CD4-positive, alpha-beta T cell treated with Interleukin-4 for 1 hour (primary cell): ENCODE measurements at places on chromosomes 11 and 22.
A peak's percentile ranks its signal among the peaks of the same experiment; 100 is the strongest.

- DNase-seq, result no peak
Observed at GRCh38 chr22:47000256-47000655, 237.8 kb downstream of the TBC1D22A start.

GRCh38 chr22:40641269-40641668 lies 4.8 kb upstream of the MRTFA start:
- DNase-seq, result no peak

DNA sequence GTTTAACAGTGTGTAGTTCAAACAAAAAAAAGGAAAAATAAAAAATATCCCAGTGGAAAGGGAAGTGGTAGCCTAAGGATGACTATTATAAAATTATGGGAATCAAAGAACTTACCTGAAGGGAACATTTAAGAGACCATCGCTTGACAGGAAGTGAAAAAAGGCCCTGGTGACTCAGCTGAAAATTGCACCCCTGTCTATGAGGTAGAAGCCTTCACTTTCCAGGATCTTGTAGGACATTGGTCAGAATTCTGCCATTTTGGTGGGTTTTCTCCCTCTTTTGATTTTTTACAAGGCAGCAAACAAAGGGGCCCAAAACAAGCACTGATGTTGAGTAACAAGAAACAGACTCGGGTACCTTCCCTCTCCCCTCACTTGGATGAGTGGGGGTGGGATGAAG lies 15.6 kb downstream of the DDX17 start:
- no peak for DNase-seq

GRCh38 chr11:68689737-68690625 lies 5.6 kb downstream of the GAL start:
- no peak for DNase-seq

- no peak for DNase-seq
Observed at GRCh38 chr11:19574916-19575315, 137.7 kb upstream of the NAV2 start.

DNA sequence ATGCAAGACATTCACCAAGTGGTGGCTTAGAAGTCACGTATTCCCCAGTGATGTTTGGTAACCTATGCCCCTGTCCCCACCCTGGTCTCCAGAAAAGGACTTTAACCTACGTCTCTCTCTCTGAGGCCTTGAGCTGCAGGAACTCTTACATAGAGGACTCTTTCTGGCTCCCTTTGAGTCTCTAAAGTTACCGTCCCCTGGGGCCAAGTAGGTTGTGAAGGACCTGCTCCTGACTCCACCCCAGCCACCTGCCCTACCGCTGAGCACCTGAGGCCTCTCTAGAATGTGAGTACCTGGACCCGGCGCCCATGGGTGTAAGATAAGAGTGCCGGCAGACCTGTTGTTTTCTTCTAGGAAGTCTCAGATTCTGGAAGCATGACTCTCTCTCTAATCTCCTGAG lies 95.4 kb downstream of the TIMP3 start:
- DNase-seq, result no peak

DNA sequence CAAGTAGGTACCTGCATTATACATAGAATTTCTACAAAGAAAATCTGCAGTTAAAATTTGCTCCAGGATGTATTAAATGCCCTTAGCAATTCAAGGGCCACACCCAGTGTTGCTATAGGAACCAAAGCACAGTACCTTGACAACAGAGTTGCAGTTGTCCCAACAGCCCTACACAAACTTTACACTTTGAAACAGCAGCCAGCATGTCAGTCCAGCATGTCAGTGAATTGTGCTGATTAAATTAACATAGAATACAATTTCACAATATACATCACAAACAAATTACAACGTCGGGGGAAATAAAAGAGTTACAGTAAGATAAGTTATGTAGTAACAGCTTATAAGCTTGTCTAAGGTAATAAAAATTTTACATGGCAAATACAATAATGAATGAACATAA lies 389.2 kb downstream of the SOX6 start:
- DNase-seq, result no peak

DNA sequence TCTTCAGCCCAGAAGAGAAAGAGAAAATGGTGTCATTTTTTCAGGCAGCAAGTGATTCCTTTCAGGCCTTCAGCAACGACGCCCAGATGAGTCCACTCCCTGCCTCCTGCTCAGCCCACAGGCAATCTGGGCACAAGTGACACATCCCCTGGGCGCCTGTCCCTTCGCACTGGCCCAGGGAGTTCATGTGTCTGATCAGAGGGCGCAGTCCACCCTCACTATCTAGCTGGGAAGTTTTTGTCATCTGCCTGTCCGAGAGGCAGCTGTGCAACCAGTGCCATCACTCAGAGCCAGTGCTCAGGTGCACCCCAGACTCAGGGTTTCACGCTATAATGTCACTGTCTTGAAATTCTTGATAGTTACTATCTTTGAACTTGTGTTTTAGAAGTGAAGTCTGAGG lies 1.4 kb upstream of the KCNQ1OT1 start:
- DNase-seq, result no peak

- DNase-seq, result no peak
Observed at GRCh38 chr11:43360361-43361032, 1.8 kb downstream of the TTC17 start.

DNA sequence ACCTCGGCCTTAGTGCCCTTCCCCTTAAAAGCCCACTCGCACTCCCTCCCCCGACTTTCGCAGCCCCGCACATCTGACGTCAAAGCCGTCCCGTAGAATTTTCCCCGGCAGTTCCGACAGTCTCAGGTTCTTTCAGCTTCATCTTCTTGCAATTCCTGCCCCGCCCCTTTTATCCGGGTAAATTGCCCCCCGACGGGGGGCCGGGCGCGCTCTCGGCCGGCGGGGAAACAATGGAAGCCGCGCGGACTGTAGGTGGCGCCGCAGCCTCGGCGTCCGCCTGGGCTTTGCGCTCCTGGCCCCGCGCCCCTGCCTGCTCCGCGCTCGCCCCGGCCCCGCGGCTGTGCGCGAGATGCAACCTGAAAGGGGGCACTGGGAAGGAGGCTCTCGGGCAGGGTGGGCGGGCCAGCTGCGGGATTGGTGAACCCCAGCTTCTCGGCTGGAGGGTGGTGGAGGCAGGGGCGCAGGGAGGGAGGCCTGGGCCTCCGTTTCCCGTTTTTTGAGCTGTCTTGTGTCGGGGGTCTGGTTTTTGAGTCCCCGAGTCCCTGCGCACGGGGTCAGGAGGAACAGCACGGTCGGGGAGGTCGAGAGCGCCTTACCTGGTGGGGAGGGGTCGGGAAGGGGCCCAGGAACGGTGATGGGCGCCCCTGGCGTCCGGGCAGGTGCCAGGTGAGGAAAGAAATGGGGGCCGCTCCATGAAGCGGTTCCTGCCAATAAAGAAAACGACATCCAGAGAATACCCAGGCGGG lies 859 bp upstream of the FGF19 start:
- no peak for DNase-seq

GRCh38 chr11:14065141-14065540 lies 102.6 kb downstream of the SPON1 start:
- no peak for DNase-seq

DNA sequence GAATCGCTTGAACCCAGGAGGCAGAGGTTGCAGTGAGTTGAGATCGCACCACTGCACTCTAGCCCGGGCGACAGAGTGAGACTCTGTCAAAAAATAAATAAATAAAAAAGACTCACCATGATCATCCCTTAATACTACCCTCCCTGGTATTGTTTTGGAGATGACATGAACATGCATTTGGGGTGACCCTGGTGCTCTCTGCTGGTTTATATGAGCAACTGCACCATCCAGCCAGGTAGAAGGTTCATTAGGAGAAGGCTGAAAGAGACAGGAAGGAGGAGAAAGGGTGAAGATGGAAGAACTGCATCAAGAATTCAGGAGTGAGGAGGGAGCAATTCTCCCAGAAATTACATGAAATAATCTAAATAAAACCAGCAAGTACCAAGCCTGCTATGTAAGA lies 37.8 kb downstream of the SLC5A1 start:
- DNase-seq, result peak; percentile 36

DNA sequence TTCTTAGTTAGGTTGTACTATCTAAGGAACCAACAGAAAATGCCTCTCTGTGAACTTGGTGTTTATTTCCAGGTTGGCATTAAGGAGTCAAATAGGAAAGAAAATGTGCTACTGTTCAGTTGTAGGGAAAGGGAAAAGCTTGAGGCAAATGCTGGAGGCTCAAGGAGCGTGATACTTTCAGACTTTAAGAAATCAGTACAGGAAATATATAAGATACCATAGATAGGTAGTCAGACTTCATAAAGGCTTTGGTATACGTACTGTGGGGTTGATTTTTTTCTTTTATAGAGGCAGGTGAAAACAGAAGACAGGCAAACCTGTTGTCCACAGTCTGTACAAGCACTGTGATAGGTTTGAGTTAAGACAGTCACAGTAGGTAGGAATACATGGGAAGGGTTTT lies 30.8 kb downstream of the EP300 start:
- no peak for DNase-seq

DNA sequence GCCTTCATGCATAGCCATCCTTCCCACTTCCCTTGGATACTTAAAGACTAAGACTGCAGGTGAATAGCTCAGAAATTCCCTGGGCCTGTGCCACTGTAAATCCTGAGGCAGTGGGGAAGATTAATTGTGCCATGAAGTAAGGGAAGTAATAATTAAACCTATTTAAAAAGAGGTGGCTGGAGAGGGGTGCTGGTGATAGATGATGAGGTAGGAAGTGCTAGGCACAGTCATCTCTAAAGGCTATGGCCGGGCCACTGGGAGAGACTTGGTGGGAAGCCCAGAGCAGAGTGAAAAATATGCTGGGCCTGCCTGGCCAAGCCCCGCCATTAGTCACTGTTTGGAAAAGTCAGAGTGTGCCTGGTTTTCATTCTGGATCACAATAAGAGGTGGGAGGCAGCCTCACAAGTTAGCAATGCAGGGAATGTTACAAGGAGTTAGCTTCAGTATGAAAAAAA lies 197.2 kb upstream of the PITPNB start:
- DNase-seq, result no peak

GRCh38 chr11:46677169-46677568 lies 23.2 kb downstream of the ARHGAP1 start:
- DNase-seq, result no peak

- DNase-seq, result no peak
Observed at GRCh38 chr22:40200795-40201530, 23.2 kb downstream of the TNRC6B start.

GRCh38 chr11:131025421-131026125 lies 109.3 kb upstream of the SNX19 start:
- DNase-seq, result no peak

- no peak for DNase-seq
Observed at GRCh38 chr11:12835286-12835685, 161.1 kb downstream of the TEAD1 start.

GRCh38 chr22:27842669-27843431 lies 41.3 kb upstream of the MN1 start:
- DNase-seq, result no peak

- peak; percentile 54 for DNase-seq
Observed at GRCh38 chr11:111565114-111565720, 24.7 kb downstream of the LAYN start.

DNA sequence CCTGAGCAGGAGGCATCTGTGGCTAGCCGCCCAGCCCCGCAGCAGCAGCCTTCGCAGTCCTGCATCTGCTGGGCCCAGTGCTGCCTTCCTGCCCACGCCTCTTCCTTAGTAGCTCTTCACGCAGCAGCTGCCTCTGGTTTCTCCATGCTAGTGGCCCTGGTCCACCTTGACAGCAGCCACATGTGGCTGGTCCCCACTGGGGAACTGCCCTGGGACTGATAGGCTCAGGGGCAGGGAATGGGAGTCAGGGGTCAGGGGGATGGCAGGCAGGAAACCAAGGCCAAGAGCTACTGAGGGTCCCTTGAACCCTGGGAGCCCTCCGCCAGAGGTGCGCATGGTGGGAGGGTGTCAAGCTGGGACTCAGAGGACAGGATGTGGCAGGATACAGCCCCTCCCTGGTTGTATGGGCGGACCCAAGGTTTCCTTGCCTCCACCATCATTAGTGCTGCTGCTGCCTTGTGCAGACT lies 99.4 kb upstream of the PITPNB start:
- DNase-seq, result no peak

- DNase-seq, result no peak
Observed at GRCh38 chr22:30092686-30093085, 12.4 kb downstream of the HORMAD2 start.

DNA sequence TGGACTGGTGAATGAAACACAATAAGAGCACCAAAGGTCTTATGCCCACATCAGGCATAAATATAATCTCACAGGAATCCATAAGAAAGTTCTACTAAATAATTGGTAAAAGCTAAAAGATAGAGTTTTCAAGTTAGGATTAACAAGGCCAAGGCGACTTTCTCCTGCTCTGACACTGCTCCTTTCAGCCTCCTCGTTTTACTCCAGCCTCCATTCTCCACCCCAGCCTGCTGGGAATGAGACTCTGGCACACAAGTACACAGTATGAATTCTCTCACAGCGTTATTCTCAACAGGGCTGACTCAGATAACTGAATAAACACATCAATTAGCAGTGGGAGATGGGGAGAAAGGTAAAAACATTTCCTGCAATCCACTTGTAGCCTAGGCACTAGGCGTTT lies 94.9 kb downstream of the APOL5 start:
- DNase-seq, result no peak

- no peak for DNase-seq
Observed at GRCh38 chr22:42380769-42381551, 51.2 kb downstream of the NFAM1 start.

DNA sequence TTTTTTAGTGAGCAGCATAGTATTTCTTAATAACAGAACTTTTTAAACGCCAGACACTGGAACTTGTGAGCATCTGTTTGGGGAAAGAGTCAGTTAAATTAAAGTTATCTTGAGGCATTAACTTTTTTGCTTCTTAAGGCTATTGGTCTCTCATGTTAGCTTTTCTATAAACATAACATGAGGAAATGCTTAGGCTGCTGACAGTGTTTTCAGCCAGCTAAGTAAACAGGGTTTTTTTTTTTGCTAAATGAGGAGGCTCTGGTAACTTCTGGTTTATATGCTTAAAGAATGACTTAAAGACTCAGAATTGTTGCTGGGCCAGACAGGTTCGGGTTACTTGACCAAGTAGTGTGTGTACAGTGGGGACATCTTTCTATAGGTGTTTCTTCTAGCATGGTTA lies 95.8 kb upstream of the ALKBH3 start:
- no peak for DNase-seq

GRCh38 chr11:130527636-130528297 lies 79.3 kb downstream of the ADAMTS15 start:
- DNase-seq, result no peak

DNA sequence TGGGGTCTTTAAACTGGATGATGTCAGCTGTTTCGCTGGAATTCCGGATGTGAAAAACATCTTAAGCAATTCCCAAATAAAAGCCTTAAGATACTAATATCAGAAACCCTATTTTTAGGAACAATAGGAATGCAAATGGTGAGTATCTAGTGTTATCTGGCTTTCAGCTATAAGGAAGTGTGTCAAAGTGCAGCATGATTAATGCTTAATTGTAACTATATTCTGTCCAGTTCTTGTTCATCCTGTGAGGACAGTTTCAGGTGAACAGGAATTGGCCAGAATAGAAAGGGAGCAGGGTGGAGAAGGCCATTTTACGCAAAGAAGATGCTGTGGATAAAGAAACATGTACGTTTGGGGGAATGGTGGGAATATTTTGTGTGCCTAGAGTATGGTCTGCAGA lies 108.2 kb downstream of the RASSF10 start:
- DNase-seq, result no peak
